Stimulated activated CD4-positive, alpha-beta T cell treated with anti-CD3 and anti-CD28 coated beads, Interleukin-2, amount 100 ng/mL, for 4 hours (primary cell): ENCODE measurements at places on chromosomes 3 and 15.

GRCh38 chr3:119637679-119638477 lies 22.5 kb downstream of the POPDC2 start:
- DNase-seq: no peak

DNA sequence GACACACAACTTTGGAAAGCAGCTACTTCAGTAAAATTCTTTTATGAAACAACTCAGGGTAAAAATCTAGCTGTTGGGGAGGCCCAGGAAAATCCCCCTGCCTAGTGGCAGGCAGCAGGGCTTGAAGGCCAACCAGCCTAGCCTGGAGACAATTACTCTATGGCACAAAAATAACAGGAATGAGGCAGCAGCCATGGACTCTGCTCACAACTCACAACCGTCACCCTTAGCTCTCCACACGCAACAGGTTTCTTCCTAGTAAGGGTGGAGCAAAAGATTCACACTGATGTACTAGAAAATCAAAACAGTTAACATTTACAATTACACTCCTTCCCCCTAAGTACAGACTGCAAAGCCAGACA lies 530 bp upstream of the FBXL22 start:
- no peak for DNase-seq

DNA sequence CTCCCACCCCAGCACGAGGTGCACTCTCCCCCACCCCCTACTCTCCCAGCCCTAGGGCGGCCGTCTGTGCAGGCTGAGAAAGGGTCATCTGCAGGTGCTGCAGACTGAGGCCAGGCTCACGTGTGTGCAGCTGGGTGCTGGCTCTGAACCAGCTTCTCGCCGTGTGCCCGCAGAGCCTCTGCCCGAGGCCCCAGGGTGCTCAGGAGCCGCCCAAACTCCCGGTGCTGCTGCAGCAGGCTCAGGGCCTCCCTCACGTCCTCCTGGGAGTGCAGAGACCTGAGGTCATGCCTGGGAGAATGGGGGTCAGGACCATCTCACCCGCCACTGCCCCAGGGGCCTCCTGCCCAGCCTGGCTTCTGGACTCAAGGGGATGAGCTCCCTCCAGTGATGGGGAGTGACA lies 17.2 kb downstream of the SPTBN5 start:
- no peak for DNase-seq

DNA sequence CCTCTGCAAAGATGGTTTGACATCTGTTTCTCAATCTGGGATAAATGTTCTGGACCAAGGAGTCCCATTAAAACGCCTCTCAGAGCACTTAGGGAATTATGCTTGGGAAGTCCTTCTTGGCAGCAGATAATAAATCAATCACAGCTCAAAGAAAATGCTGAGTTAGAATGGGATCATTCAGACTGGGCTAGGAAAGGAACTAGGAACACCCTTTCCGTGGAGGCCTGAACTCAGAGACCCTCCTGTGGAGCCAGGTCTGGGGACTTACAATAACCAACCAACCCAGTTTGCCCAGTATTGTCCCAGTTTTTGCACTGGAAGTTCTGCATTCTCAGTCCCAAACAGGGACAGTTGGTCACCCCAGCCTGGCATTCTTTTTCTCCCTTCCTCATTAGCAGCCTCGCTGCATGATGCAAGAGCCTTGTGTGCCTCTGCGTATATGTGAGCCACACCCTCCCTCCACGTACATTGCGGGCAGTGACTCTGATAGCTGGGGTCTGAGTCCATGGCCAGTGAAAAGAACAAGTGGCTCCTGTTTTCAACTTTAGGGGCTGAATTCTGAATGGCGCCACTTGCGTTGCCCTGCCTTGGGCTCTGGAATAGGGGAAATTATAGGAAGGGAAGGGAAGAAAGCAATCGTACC lies 88.7 kb downstream of the SEMA5B start:
- no peak for DNase-seq

GRCh38 chr3:41716471-41716870 lies 245.4 kb downstream of the ULK4 start:
- no peak for DNase-seq

GRCh38 chr3:36729204-36730056 lies 34.9 kb downstream of the DCLK3 start:
- no peak for DNase-seq

DNA sequence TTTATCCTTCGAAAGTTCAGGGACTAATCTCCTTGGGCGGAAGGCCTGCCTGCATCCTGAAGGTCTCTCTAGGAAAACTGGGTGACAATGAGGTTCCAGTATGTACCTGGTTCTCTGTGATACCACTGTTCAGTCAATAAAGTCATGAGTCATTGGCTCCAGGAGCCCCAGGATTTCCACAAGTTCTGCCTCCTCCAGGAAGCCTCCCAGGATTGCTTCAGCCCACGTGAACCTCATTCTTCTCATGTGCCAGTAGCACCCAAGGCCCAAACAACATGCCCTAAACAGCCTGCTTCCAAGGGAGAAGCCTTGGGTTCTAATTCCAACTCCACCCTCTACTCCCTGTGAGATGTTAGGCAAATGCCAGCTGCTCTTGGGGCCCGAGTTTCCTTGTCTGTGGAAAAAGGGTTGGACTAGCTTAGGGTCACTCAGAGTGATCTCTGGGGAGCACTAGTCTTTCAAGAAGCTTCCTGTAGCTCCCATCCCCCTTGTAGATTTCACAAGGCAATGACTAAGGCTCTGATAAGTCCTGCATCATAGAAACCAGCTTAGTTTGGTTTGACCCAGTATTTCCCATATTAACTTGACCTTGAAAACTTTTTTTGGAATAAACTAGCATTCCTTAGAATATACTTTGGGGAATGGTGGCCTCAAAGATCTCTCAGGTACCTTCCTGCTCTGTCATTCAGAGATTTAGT lies 118.3 kb upstream of the ATP2B2 start:
- no peak for DNase-seq

- DNase-seq: no peak
Measured at GRCh38 chr3:58628823-58629562, 37.6 kb downstream of the FAM3D start.
